NCI-H1694 (cell line): ENCODE measurements at places on chromosomes 11 and 22.

GRCh38 chr22:39090426-39091064 is 6.5 kb upstream of the APOBEC3H start:
- DNase-seq = no peak

DNA sequence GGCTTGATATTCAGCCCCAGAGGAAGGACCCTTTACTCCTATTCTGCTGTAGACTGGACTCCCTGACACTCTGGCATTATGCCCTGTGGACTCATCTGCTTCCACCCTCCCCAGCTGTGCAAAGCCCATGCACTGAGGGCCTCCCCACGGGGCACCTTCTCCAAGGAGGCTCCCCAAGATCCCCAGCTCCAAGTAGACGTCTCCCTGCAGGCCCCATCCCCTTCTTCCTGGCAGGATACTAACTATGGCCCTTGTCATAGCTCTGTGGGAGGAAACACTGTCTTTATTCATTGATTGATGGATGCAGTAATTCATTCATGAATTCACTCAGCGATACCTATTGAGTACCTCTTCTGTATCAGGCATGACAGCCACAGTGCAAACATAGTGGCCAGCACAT is 15.3 kb upstream of the APOL6 start:
- no peak for DNase-seq

GRCh38 chr11:15910761-15911160 is 445.6 kb downstream of the SOX6 start:
- no peak for DNase-seq

GRCh38 chr11:73939096-73939495 is 11.7 kb upstream of the DNAJB13 start:
- no peak for DNase-seq

- peak; percentile 40 for DNase-seq
These were observed 159.4 kb downstream of the BUD13 start for GRCh38 chr11:116613206-116613875.

DNA sequence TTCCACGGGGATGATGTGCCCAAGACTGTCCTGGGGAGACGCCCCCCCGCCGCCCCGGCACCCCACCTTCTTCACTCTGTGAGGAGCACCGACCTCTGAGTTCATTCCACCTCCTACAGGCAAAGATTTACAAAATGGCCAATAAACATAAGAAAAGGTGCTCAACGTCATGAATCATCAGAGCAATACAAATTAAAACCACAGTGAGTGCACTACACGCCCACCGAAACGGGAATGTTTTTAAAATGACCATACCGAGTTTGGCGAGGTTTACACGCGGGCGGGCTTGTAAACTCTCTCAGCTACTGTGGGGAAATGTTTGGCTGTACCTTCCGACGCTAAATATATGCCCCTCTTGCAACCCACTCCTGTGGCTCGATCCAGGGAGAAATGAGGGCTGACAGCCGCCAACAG is 7.9 kb downstream of the NPTXR start:
- no peak for DNase-seq

- DNase-seq = no peak
These were observed 160.2 kb downstream of the KIRREL3 start for GRCh38 chr11:126840201-126840886.

DNA sequence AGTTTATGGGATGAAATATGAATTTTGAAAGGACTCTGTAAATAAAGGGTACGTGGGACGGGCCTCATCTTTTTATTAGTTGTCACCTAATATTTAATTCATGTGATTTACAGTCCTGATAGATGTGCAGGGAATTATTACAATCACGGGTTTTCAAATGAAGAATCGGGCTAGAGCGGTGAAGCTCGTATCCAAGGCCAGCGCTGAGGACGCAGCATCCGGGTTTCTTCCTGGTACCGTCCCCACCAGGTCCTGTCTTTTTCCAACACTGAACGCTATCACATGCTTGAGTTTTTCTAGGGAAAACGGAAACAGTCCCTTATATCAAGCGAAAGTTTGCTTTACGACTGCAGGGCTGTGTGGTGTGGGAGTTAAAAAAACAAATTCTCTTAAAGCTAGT is 787 bp downstream of the SMDT1 start:
- peak; percentile 32 for DNase-seq

DNA sequence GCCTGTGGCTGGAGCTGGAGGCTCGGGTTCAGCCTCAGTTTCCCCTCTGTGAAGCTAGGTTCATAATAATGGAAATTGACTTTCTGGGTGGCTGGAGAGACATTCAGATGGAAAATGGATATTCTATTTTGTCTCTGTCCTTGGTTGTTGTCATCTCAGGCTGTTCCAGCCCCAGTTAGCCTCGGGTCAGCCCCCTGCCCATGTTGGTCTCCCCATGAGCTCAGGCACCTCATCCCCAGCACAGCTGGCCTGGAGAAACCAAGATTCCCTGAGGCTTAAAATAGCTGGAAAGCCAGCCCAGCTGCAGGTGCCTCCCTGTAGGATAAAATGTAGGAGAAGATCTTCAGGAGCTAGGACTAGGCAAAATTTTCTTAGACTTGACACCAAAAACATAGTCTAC is 129.5 kb downstream of the MED15 start:
- no peak for DNase-seq

DNA sequence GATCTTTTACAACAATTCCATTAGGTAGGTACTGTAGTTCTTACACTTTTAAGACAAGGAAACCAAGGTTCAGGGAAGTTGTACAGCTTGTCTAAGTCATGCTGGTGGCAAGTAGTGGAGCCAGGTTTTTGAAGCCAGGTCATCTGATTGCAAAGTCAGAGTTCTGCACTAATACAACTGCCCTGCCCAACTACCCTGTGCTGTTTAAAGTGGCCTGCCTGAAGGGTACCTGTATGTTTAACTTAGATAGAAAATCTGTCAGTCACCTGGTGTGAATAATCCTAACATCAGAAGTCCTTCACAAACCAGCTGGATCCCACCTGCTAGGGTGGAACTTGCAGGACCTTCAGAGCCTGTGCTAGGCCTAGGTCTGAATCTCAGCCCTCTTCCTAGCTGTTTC is 44.2 kb downstream of the ARFGAP2 start:
- DNase-seq = no peak

DNA sequence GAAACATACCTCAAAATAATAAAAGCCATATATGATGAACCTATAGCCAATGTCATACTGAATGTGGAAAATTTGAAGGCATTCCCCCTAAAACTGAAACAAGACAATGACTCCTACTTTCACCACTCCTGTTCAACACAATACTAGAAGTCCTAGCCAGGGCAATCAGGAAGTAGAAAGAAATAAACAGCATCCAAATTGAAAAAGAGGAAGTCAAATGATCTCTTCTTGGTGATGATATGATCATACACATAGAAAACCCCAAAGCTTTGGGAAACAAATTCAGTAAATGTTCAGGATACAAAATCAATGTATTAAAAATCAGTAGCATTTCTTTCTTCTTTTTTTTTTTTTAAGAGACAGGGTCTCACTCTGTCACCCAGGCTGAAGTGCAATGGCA is 109.9 kb downstream of the DLG2 start:
- no peak for DNase-seq

- DNase-seq = no peak
These were observed 92.9 kb downstream of the PDHX start for GRCh38 chr11:35009191-35009943.

GRCh38 chr11:104813532-104813931 is 84.7 kb downstream of the CASP12 start:
- no peak for DNase-seq

DNA sequence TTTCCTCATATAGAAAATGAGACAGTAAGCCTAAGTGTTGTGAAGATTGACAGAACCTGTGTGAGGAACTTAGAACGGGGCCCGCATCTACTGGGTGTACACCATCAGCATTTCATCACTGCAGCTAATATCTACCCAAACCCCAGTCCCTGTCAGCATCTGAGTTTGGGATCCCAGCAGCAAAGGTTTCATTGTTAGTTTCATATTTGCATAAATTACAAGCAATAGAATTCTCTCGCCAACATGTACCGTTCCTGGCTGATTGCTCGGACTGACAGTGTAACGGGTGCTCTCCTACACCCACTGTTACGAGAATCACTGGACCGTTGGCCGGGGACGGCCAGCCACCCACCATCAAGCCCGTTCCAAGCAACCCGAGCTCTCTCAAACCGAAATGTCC is 10.4 kb upstream of the TMPRSS6 start:
- DNase-seq = no peak

GRCh38 chr11:92870196-92870832 is 99.1 kb upstream of the MTNR1B start:
- no peak for DNase-seq

- no peak for DNase-seq
These were observed 813 bp upstream of the BTBD10 start for GRCh38 chr11:13463779-13464290.

- no peak for DNase-seq
These were observed 49.9 kb downstream of the ST3GAL4 start for GRCh38 chr11:126405374-126405773.

- no peak for DNase-seq
These were observed 36.3 kb upstream of the APOBEC3A start for GRCh38 chr22:38921120-38921519.

DNA sequence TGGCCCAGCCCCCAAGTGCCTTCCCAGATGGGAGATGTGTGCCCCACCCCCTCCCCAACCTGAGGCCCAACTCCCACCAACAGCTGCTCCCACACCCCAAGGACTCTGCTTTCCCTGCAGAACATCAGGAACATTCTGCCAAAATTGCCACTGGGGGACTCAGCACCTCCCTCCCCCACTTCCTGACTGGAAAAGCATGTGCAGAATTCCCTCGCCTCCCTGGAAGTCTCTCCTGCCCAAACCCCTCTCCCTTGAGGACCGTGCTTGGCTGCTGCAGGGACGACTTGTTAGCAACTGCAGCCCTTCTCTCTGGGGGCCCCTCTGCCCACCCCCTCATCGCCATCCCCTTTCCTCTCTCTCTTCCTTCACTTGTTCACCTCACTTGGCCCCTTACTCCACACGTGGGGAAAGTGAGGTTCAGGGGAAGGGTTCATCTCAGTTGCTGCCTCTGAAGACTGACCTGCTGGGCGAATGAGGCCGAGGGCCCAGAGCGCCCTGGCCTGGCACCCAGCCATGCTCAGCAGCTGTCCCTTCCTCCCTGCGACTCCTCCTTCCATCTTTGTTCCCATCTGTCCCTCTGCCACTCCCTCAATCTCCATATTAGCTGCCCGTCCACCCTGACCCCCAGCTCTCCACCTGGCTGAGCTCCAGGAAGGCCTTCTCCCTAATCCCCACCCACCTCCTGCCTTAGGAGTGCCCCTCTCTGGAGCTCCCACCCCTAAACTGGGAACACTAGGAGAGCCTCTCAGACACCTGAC is 105.1 kb downstream of the CHST1 start:
- peak; percentile 26 for DNase-seq

- no peak for DNase-seq
These were observed 193.6 kb downstream of the FAM76B start for GRCh38 chr11:95595973-95596489.

DNA sequence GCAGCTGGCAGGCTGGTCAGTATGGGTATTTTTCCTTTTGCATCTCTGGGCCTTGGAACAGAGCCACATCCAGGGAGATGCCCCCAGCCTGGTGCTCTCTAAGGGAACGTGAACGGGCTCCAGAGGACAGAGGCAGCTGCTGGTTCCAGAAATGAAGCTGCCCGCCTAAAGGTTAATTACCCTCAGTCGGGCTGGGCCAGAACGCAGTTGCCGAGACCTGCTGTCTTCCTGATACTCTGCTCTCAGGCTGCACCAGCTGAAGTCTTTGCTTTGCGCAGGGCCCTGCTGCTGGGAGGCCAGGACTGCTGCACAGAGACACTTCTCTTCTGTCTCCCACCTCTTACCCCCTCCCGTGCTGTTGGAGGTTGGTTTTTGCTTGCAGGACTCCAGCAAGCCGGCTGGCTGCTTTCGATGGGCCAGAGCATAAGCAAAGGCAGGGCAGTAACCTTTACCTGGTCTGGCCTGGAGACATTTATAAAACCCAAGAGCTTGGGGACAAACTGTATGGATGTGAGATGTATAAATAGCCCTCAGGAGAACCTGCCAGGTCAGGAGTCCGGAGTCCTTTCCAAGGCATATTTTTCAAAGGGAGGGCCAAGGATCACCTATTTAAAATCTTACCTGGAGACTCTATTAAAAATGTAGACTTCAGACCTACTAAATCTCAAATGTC is 197.1 kb downstream of the GRIK4 start:
- DNase-seq = no peak

- no peak for DNase-seq
These were observed 7.8 kb downstream of the KCNE3 start for GRCh38 chr11:74459584-74459983.

- DNase-seq = no peak
These were observed 68.8 kb downstream of the OR5AK2 start for GRCh38 chr11:57057561-57057960.

GRCh38 chr11:128022007-128022368 is 565.4 kb downstream of the ETS1 start:
- no peak for DNase-seq

- no peak for DNase-seq
These were observed 111.5 kb upstream of the RRM1 start for GRCh38 chr11:3983101-3983500.

GRCh38 chr22:45960477-45961386 is 16.2 kb downstream of the WNT7B start:
- DNase-seq = no peak
